HAP-1 (cell line): ENCODE measurements at places on chromosomes 4 and X.

DNA sequence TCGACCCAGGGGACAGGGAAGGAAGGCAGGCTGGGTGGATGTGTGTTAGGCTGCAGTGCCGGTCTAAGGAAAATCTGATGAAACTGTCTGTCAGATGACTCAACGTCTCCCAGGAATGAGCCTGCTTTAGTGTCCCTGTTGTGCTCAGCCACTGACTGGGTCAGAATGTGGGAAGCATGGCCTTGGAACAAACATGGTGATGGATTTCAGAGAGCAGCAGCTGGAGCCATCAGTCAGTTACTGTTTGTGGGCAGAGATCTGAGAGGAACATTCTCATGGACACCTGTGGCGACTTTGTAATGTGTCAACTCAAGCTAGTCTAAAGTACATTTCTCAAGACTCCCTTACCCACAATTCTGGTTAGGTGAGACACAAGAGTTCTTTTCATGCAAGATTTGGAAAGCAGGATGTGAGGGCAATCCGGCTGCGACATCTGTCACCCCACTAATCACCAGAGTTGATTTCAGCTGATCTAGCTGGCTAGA is 63.2 kb downstream of the ANAPC10 start:
- no peak for DNase-seq

- DNase-seq, result no peak
These were observed 447.5 kb upstream of the PITX2 start for GRCh38 chr4:111070390-111070789.

- no peak for DNase-seq
These were observed 162.2 kb downstream of the DCHS2 start for GRCh38 chr4:154329268-154329868.

- DNase-seq, result no peak
These were observed 66.9 kb downstream of the PSAPL1 start for GRCh38 chr4:7367864-7368277.

DNA sequence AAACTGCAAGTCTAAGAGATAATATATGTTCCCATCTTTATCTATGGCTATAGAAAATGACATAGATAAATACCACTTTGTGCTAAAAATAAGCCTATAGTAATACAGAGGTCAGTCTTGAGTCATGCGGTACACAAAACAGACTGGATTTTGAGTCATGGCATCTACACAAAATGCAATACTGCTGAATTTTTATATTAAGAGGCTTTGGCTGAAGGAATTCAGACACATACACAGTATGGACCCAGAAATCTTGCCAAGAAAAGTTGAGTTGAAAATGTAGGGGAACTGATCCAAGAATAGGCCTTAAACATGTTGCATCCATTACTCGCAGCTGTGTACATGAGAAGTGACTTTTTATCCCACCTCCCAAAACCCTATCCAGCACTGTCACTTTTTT is 184.4 kb downstream of the TENM3 start:
- DNase-seq, result no peak

- no peak for DNase-seq
These were observed 52.4 kb upstream of the TSPAN5 start for GRCh38 chr4:98710831-98711230.

DNA sequence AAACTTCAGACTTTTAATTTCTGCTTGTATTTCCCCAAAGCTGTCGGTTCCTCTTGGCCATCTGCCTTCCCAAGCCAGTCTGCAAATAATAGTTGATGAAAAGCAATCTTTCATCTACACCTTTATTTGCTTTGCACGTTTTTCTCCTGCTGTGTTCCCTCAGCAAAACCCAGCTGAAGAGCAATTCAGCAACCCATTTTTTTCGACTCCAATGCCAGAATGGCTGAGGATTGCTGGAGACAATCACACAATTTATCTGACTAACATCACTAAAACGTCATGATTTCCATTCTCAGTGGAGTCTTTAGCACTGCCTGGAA is 94.3 kb downstream of the GPRIN3 start:
- DNase-seq, result no peak

DNA sequence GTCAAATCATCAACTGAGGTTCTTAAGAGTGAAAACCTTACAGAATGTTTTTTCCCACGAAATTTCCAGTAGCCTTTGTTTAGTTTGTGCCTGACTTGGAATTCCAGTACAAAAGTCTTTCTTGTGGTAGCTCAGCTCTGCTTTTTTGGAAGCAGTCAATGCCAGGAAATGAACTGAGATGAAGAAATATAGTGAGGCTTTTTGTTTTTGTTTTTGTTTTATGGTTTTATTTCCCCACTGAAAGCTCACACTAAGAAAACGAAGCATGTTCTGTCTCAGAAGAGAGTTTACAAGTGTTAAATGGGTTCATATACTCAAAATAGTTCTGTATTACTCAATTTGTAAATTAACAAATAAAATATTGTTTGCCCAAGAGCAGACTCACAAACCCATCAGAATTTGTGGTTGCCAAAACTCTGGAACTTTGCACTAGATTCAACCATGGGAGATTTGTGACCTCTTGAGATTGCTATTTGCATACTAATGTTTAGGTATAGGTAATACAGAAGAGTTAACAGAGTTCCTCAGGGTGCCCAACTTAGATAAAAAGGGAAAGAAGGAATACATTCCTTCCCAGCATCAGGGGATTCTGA is 1060.8 kb downstream of the FAT4 start:
- no peak for DNase-seq

DNA sequence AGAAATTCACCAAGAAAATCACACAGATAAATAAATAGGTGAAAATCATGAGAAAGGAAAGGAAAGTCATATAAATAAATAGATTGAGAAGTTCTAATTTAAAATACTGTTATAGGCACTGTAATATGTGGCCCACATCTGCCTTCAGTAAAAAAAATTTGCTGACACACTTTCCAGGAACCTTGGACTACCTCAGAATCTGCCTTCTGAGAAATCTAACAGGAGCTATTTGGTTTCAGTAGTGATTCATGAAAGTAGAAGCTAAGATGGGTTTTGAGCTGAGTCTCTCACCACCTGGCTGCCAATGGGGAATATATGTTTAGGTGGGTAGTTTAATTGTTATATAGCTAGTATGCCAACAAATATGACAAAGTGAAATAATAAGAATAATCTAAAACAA is 810.0 kb downstream of the RAB28 start:
- DNase-seq, result no peak

GRCh38 chr4:150115851-150116250 is 37.6 kb downstream of the DCLK2 start:
- no peak for DNase-seq

GRCh38 chr4:67080046-67080557 is 465.2 kb downstream of the CENPC start:
- DNase-seq, result no peak

DNA sequence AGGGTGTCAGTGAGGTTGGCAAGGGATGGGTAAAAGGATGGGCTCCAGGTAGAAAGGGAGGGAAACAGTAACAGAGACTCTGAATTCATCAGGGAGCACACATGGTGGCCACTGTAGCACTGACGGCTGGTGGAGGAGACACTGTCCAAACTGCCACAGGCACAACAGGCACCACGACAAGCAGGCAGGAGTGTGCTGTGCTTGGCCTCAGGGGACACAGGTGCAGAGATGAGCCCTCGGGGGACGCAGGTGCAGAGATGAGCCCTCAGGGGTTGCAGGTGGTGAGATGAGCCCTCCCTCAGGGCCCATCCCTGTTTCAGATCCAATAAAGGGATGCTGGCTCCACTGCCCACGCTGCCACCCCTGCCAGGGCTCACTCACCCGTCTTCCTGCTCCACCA is 7.6 kb downstream of the PDE6B start:
- DNase-seq, result no peak

DNA sequence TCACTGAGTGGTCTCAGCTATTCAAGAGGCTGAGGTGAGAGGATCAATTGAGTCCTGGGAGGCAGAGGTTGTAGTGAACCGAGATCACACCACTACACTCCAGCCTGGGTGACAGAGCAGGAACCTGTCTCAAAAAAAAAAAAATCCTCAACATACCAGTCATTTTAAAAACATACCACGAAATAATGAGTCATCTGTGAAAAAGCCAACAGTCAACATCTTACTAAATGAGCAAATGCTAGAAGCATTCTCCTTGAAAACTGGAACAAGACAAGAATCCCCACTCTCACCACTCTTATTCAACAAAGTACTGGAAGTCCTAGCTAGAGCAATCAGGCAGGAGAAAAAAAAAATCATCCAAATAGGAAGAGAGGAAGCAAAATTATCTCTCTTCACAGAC is 104.0 kb upstream of the ARHGEF9 start:
- no peak for DNase-seq

DNA sequence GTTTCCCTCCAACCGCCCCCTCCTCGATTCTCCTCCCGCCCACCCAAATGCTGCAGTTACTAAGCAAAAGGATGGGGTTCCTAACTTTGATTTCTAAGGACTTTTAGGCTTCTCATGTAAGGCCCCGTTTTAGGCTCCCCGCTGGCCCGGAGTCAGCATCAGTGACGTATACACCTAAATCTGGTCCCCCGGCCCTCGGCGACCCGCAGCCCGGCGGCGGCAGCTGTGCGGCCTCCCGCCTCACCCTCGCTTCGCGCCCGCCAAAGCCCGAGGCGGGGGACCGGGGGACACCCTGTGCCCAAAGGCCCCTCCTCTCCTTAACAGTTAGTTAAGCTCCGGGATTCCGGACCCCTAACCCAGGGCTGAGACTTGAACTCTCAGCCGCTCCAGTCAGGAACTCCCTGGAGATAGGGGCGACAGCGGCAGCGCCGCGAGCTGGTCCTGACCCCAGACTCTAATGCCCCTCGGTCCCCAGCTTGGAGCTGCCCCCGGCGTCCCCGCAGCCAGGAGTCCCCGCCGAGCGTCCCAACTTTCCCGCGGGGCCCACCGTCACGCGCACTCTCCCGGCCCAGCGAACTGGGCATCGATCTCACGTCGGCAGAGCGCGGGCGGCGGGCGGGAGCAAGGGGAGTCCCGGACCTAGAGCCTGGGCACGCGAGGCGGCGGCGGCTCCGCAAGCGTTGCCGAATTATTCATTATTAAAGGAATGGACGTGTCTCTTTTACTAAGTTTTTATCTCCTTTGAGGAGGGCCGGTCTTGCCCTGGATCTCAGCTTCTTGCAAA is 1.5 kb upstream of the NR3C2 start:
- DNase-seq, result no peak

GRCh38 chr4:25847329-25847728 is 15.5 kb downstream of the SEL1L3 start:
- DNase-seq, result no peak
